Activated CD4-positive, alpha-beta T cell treated with anti-CD3 and anti-CD28 coated beads for 4 hours (primary cell): ENCODE measurements at places on chromosomes 4 and X.

DNA sequence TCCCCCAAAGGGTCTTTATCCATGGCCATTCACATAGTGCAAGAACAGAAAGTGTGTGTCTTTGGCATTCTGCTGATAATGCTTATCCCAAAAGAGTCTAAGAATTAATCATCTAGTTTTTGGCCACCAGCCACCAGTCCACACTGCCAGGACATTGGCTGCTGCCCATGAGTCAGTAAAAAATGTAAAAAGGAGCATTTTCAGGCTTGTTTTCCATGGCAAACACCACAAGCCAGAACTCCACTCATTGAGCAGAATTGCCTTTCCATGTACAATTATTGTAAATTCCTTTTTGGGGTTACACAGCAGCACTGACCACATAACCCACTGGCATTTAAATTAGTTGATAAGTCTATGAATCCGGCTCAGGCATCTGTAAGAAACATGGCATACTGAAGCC lies 89.2 kb upstream of the PRDX4 start:
- no peak for DNase-seq

DNA sequence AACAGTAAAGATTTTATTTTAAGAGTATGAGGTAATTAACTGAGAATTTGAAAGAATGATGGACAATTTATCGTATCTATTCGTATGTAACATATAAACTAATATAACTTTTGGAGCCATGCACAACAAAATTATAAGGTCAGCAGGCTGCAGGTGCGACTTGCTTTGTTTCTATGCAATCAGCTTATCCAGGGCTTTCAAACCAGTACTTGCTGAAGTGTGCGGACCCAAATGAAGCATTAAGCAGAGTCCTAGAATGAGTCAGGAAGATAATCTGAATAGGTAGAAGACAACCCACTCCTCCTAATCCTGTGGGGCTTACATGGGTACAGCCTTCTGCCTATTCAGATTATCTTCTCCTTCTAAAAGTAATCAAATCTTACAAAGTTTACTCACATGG lies 2.1 kb downstream of the NSD2 start:
- DNase-seq = no peak

DNA sequence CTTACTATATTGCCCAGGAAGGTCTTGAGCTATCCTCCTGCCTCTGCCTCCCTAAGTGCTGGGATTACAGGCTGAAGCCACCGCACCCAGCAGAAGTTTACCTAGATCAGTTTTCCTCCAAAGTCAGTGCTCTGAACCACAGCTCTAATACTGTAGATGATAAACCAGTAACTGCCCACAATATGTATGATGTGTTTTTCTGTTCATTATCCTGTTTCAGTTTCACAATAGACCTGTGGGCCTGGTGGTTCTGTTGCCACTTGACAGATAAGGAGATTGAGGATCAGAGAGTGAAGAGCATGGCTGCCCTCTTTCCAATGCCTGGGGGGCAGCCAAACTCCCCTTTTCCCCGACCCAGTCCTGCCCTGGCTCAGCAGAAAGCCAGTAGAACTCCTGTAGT lies 87.0 kb downstream of the EFNB1 start:
- DNase-seq = no peak

- DNase-seq = no peak
These were observed 397.1 kb upstream of the FAM241A start for GRCh38 chr4:111748157-111748556.

DNA sequence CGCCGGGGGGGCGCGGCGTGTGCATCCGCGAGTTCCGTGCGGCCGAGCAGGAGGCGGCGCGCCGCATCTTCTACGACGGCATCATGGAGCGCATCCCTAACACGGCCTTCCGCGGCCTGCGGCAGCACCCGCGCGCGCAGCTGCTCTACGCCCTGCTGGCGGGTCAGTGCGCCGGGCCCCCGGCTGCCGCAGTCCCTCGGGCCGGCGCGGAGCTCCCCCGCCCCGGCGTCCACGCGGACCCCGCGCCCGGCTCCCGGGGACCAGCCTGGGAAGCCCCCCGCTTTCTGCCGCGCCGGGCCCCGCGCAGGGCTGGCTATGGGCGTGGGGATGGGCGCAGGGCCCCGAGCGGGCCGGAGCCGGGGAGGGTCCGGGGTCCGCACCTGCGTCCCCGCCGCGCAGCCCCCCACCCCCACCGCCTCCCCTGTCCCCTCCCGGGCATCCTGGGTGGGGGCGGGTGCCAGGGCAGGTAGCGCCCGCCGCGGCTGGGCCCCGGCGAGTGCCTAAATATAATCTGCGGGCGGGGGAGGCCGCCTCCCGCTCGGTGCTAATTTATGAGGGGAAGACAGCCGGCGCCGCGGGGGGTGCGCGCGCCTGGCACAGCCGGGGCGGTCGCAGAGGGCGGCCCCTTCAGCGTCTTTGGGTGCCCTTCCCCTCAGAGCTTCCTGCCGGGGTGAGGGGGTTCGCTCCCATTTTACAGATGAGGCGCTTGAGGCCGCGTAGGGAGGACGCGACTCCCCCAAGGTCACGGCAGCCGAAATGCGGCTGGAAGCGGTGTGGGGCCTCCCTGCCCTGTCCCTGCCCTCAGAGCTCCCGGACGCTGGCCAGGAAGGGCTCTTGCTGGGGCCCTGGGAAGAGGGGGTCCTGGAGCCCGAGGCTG lies 837 bp downstream of the NAT8L start:
- no peak for DNase-seq

GRCh38 chr4:121535351-121535750 lies 154.5 kb upstream of the QRFPR start:
- DNase-seq = no peak

GRCh38 chr4:182938205-182938645 lies 21.0 kb upstream of the DCTD start:
- peak; percentile 52 for DNase-seq

DNA sequence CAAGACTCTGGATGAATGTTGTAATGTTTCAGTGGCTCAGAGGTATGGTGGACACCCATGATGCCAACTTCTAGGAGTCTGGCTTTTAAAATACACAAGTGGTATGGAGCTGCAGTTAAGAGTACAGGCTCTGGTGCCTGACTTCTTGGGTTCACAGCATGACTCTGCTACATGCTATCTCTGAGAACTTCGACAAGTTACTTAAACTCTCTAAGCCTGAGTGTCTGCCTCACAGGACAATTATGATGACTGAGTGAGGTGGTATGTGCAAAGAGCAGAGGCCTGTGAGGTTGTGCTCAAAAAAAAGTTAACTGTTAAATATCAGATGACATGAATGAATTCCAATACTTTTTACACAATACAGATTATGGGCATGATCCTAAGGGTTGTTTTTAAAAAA lies 90.9 kb upstream of the SRD5A3 start:
- DNase-seq = no peak

DNA sequence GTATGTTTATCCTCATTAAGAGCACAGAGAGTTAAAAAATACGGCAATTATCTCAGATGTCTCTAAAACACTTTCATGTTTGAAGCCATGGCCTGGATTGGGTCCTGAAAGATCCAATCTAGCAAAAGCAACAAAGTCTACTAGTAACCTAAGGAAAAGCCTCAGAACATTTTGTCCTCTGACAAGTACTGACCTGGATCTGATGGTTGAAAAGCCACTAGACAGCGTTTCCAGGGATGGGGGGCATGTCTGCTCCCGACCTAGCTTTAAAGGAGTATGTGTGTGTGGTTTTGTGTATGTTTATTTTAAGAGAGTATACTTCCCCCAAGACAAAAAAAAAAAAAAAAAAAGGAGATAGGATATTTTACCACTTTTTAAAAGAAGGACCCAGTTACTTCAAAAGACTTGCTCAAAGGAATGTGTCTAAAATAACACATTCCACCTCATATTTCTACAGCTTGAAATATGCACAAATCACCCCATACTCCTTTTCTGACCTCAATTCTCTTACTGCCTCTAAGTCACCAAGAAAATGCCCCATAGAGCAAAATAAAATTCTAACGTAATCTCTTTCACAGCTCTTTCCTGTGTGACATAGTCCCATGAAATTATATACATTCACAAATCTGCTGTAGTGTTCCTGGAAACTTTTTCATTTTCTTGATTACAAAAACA lies 189.0 kb upstream of the TTC29 start:
- DNase-seq = no peak

GRCh38 chr4:124123181-124123580 lies 589.4 kb downstream of the ANKRD50 start:
- DNase-seq = no peak

DNA sequence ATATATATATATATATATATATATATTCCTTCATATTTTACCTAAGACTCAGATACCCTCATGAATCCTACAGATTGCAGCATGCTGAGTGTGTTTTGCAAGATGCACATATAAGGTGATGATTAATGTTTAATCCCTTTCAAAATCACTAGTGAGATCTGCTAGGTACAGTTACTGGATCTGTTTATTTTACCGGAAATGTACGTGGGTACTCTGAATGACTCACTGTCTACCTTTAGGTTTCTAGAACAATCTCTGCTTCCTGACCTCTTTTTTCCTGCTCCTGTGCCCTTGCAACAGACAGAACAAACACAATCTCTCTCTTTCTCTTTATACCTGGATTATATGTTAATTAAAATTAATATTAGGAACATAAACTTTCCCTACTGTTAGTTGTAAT lies 379.6 kb downstream of the FAM133A start:
- DNase-seq = no peak
